NCI-H2107 (cell line): ENCODE measurements at places on chromosomes 2 and 18.

- DNase-seq, result no peak
These were observed 7.1 kb downstream of the HOXD8 start for GRCh38 chr2:176136374-176137251.

GRCh38 chr2:233407771-233408181 is 53.5 kb downstream of the DGKD start:
- DNase-seq, result no peak

- no peak for DNase-seq
These were observed 182.3 kb downstream of the INO80D start for GRCh38 chr2:205903549-205904129.

GRCh38 chr2:152440460-152440859 is 105.5 kb downstream of the FMNL2 start:
- DNase-seq, result no peak

GRCh38 chr18:76468345-76469304 is 26.4 kb downstream of the ZNF516 start:
- no peak for DNase-seq

GRCh38 chr18:13452388-13452811 is 233.8 kb downstream of the LDLRAD4 start:
- no peak for DNase-seq

DNA sequence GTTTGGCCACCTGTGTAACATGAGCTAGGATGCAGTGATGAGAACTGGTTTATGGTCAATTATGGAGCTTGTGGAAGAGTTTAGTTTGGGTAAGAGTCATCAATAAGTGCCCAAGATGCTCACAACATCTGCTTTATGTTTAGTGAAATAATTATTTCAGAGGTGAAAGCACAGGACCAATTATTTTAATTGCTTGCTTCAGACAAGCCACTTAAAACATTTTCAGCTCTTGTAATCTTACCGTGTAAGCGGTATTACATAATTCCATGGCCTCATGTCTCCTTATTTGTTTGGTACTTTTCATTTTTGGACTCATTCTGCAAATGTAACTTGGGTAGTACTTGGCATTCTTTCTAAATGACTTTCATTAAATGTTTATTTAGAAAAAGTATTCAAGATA is 5.4 kb downstream of the B3GNT2 start:
- DNase-seq, result no peak

- DNase-seq, result no peak
These were observed 32.8 kb downstream of the COBLL1 start for GRCh38 chr2:164808776-164809175.

DNA sequence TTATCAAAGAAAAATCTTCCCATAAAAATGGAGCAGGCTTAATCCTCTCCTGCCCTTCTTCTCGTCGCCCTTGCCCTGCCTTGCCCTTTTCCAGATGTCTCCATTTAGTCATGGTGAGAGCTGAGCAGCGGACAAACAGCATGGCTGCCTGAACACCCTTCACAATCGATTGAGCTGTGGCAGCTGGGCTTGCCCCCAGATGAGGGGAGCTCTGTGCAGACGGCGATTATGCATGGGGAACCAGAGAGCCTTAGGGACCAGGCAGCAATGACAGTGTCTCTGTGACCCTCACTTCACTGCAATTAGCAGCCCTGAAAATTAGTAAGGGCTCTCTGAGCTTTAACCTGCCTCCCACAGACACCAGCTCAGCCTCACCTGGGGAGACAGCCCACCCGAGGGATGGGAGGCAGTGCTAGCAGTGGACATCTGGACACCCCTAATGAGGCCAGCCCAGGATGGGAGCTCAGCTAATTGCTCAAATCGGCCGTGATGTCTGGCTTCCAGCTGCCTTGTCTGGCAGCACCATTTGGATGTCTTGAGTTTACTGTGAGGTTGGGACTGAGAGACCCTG is 365.7 kb downstream of the TNS1 start:
- DNase-seq, result no peak

DNA sequence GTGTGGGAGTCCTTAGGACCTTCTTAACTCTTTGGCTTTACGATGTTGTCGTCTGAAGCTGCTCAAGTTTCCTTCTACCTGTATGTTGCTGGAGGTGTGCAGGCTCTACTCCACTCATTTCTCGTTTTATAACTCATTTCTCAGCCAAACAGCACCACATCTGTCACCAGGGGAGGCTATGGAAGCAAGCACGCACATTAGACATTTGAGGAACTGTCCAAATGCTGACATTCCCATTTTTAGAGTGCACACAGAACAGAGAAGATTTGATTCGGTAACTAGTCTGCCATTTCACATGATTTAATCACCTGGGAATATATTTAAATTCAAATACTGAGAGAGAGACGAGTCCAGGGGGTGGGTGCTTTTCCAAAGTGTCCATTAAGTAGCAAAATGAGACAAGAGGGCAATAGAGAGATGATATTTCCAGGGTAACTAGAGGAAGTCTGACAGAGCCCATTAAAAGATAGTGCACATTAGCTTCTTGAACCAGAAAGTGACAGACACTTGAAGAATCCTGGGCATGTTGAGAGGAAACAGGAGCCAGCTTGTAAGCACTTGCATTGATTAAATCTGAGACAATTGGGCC is 793.3 kb downstream of the TDRD15 start:
- no peak for DNase-seq

- no peak for DNase-seq
These were observed 26.4 kb upstream of the PPM1B start for GRCh38 chr2:44142306-44142705.
